ENCODE measurements at places on chromosomes 12 and 14.

DNA sequence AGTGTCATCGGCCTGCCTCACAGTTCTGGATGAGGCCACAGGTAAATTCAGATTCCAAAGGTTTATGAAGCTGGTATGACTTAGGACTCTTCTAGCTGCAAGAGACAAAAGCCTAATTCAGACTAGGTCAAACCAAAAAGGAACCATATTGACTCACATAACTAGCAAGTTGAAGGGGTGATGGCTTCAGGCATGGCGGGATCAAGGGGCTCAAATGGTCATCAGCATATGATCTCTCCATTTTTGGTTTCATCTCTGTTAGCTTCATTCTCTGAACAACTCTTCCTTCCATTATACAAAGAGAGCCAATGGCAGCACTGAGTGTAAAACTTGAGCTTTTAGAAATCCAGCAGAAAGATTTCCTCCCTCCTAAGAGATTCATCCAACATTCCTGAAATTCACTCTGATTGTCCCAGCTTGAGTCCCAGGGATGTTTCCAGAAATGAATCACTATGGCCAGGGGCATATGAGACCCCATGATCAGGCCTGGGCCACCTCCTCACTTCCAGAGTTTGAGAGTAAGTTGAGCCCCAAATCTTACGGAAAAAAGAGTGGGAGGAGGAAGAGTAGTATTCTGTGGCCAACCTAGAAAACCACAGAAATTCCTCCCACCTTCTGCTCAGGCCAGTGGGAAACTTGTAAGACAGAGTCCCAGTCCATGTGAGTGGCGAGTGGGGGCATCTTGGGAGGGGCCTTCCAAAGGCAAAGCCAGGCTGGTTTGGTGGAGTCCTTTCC lies 2.0 kb upstream of the MAP1LC3B2 start:
- DNase-seq: peak; percentile 30

DNA sequence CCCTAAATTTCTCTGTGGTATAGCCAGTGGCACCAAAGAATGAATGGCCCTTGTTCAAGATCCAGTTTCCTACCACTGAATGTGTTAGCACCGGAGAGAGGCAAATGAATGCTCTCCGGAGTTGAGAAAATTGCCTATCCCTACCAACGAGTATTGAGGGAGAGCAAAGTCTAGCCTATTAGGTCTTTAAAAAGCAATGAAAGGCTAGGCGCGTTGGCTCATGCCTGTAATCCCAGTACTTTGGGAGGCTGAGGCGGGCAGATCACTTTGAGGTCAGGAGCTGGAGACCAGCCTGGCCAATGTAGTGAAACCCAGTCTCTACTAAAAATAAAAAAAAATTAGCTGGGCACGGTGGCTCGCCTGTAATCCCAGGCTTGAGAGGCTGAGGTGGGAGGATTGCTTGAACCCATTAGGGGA lies 898 bp upstream of the RAB15 start:
- no peak for DNase-seq

DNA sequence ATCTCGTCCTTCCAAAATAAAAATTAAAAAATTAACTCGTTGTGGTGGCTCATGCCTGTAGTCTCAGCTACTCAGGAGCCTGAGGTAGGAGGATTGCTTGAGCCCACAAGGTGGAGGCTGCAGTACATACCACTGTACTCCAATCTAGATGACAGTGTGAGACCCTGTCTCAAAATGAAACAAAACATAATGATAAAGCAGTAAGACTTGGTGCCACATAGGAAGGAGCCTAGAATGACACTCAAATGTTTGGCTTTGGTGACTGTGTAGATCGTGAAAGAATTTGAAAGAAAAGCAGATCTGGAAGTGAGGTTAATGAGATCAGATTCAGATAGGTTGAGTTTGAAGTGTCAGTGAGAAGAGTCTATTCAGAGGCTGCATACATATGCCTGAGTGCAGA lies 150.1 kb upstream of the ATP2B1 start:
- DNase-seq: no peak

GRCh38 chr14:106201376-106201775 lies 675.0 kb downstream of the TMEM121 start:
- DNase-seq: no peak

- DNase-seq: no peak
Observed at GRCh38 chr14:31541702-31542101, 19.5 kb upstream of the NUBPL start.

DNA sequence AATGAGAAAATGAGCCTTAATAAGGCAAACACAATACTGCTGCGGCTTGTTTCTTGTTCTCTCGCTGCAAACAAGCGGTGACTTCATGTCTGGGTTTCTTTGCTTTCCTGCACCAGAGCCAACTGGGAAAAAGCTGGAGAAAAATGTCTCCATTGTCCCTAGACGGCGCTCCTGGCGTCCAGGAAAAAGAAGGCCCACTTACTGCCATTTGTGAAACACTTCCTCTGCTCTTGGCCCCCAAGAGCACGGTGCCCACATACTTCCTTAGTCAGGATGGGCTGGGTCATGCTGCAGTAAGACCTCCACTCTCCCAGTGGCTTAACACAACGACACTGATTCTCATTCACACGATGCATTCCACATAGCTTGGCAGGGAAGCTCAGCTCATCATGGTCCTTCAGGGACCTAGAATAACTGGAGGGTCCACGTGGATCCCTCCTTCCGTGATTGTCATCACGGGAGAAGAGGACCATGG lies 86.0 kb upstream of the BCL11B start:
- DNase-seq: no peak

- DNase-seq: no peak
Observed at GRCh38 chr14:90839889-90840266, 23.6 kb upstream of the TTC7B start.

GRCh38 chr14:95327558-95328374 lies 8.1 kb upstream of the CLMN start:
- no peak for DNase-seq

- DNase-seq: no peak
Observed at GRCh38 chr12:26361964-26362363, 166.6 kb downstream of the SSPN start.

- peak; percentile 92 for DNase-seq
Observed at GRCh38 chr12:118052324-118053070, 8.5 kb downstream of the WSB2 start.

DNA sequence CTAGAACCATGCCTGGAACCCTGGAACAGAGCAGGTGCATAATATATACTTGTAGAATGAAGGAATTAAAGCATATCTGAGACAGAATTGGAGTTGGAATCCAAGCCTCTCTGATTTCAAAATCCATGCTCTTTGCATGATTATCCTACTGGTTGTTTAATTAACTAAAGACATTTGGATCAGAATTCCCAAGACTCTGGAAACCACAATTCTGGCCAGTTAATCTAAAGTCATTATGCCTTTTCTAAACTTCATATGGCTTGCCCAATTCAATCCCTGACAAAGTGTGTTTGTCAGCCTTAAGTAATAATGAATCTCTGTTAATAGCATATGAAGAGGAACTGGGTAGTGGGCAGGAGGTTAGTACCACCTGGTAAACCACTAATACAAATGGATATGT lies 422.6 kb downstream of the ATP23 start:
- no peak for DNase-seq

GRCh38 chr12:125276567-125276966 lies 211.3 kb downstream of the AACS start:
- DNase-seq: no peak

DNA sequence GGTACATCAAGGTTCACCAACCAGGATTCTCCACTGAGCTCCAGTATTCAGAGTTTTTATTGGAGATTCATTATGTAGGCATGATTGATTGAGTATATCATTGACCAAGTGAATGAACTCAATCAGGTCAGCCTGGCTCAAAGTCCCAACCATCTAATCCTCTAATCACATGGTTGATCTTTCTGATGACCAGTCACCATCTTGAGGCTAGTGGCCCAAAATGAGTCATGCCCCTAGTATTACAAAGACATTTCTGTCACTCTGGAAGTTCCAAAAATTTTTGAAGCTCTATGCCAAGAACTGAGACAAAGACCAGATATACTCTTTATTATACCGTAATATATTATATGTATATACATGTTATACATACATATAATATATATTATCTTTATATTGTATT lies 75.9 kb upstream of the ATF7IP start:
- no peak for DNase-seq

All from choroid plexus epithelial cell (primary cell).